Fibroblast of skin of scalp (primary cell): ENCODE measurements at places on chromosomes 6 and 20.
A peak's percentile ranks its signal among the peaks of the same experiment; 100 is the strongest.

- DNase-seq, result no peak
Measured at GRCh38 chr6:90285042-90285481, 11.6 kb downstream of the BACH2 start.

GRCh38 chr6:27426045-27426620, 37.6 kb downstream of the ZNF391 start:
- no peak for DNase-seq

GRCh38 chr6:7882505-7883257, 27.9 kb downstream of the TXNDC5 start:
- no peak for DNase-seq

DNA sequence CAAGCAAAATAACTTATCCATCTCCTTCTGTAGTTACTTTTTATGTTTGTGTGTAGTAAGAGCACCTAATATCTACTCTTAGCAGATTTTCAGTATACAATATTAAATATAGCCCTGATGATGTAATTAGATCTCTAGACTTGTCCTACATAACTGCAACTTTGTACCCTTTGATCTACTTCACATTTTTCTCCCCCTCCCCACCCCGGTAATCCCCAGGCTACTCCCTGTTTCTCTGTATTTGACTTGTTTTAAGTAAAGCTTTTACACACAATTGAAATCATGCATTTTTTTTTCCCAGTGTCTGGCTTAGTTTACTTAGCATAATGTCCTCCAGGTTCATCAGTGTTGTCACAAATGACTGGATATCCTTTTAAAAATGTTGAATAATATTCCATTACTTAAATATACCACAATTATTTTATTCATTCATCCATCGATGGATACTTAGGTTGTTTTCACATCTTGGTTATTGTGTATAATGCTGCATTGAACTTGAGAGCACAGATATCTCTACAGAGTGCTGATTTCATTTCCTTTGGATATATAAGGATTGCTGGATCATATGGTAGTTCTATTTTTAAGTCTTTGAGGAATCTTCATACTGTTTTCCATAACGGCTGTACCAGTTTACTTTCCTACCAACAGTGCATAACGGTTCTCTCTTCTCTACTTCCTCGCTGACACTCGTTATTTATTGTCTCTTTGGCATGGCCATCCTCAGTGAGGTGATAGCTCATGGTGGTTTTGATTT, 212.7 kb downstream of the CDKAL1 start:
- no peak for DNase-seq

- DNase-seq, result no peak
Measured at GRCh38 chr6:32234934-32235333, 11.1 kb upstream of the NOTCH4 start.

DNA sequence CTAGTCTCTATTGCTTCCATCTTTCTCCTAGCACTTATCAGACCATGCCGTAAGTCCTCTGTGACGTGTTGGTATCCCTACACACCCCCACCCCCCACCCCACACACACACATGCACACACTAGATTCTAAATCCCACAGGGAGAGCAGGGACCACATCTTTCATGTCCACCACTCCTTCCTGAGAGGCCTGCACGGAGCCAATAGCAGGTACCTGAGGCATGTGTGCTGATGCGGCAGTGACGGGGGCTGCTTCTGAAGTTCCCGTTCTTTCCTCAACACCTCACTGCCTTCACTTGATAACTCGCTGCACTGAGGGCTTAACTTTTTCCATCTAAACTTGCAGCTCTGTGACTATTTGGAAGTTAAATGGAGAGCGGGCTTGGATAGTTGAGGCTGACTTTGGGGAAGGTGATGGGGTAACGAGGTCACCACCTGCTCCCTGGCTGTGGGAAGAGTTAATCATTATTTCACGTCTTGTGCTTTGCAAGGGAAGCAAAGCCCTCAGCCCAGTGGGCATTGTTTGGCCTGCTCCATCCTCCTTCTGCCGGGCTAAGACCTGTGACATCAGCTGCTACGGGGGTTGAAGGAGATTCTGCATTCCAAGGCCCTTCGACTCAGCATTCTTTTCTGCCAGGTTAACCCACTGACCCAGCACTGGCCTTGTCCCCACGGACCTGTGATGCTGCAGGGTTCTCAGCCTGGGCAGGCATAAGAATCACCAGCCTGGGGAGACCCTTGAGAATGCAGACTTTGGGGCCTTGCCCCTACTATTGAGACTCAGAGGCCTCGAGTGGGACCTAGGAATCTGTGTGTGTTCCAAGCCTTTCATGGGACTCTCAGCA, 187.8 kb downstream of the ANKRD60 start:
- no peak for DNase-seq

DNA sequence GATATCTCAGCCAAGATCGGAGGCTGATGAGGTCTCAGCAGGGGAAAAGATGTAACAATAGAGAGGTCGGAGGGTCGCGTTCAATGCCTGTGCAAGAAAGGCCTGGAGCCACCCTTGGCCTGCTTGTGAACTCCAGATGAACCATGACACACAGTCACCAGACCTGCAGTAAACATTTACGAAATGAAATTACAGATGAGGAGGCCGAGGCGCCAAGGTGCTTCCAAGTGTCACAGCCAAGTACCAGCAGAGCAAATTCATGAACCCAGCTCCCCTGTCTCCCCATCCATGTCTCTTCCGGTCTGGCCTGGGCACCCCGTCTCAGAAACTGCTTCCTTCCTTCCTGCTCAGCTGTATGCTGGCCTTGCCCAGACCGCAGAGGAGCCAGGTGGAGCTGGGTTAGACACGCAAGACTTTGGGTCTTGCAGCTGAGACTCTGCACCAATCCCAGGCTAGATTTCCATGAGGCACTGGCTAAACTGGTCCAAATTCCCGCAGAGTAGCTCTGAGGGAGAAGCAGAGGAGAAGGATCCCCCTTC, 48.1 kb downstream of the CHMP4B start:
- DNase-seq, result no peak

GRCh38 chr6:108667993-108668392, 107.3 kb downstream of the FOXO3 start:
- peak; percentile 68 for DNase-seq

DNA sequence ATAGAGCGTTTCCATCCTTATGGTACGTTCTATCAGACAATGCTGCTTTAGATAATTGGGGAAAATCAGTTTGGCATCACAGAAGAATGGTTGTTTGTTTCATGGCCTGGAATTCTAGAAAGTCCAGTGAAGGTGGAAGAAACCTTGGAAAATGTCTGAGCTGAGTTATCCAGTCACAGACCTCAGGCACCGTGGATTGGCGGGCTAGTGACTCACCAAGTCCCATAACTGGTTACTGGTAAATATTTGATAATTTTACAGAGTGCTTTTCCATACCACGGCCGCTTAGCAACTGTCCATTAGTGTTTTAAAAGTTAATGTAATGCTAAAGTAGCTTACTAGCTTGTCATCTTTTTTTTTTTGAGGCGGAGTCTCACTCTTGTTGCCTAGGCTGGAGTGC, 99.4 kb downstream of the SLC35B3 start:
- no peak for DNase-seq

- peak; percentile 79 for DNase-seq
Measured at GRCh38 chr6:112636650-112637262, 289.6 kb downstream of the RFPL4B start.

DNA sequence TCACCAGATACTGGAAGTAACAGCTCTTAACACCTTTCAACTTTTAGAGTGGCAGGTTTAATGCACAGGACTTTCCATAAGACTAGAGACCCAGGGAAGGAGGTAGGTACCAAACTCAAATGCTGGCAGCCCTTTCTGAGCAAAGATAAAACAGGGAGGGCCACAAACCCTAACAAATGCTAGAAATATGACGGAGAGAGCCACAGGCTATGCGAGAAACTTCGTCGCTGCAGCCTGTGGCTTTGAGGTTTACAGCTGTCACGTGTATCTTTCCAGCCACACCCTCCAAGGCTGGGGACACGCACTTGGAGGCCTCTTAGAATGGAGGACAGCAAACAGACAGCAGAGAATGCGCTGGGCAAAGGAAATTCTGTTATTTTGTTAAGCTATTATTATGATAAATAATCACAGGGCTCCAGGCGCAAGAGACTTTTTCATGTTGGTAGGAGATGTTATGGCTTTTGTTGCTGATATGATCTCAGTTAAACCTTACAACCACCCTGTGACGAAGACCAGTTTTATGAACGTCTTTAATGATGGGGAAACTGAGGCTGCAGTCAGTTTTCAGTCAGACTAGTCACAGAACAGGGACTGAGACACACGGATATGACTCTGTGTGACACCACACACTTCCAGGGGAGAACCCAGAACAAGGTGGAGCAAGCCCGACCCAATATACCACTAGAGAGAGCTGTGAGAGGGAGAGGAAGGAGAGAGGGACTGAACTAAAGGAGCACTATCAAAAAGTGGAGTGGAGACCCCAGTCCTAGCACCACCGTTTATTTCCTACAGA, 2.0 kb downstream of the TRAM2 start:
- peak; percentile 79 for DNase-seq

- no peak for DNase-seq
Measured at GRCh38 chr20:7695051-7695495, 245.2 kb downstream of the HAO1 start.

- DNase-seq, result no peak
Measured at GRCh38 chr20:21053002-21053762, 53.0 kb downstream of the LINC00237 start.

- no peak for DNase-seq
Measured at GRCh38 chr6:157995458-157995857, 13.8 kb downstream of the SYNJ2 start.

GRCh38 chr20:17761604-17762003, 61.8 kb downstream of the BANF2 start:
- DNase-seq, result no peak

GRCh38 chr6:32867554-32868256, 13.7 kb downstream of the PSMB9 start:
- no peak for DNase-seq

DNA sequence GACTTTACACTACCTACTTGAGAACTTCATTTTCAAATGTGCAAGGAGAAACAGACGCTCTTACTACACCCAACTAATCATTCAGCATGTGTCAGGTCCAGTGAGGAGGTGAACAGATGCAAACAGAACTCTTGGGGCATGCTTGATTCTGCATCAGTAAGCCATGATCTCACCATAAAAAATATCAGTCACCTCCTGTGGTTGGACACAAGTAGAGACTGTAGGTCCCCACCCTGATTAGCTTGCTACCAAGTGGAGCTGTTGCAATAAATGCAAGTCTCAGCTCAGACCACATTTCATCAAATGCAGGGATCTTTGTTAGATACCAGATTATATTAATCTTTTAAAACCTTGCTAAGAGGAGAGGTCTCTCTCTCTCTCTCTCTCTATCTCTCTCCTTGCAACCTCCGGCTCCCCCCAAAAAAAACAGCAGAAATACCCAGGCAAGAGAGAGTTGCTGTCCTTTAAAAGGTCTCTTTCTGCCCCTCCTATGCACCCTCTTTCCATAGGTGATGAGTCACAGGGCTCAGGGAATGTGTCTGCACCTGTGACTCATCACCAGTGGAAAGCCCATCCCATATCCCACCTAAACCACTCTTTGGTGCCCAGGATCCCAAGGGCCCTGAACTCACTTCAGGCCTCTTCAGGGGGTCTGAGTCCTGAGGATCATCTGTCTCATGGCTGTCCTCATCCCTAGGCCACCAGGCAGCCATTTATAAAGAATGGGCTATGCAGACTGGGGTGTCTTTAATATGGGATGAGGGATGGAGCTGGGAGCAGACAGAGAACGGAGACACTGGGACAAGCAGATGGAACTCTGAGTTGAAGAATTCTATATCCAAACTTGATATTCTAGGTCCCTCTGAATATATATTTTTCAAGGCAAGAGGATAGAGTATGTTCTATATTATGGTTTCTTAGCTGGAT, 154.5 kb downstream of the QRSL1 start:
- no peak for DNase-seq

- no peak for DNase-seq
Measured at GRCh38 chr6:44251576-44252524, 4.9 kb downstream of the HSP90AB1 start.

- no peak for DNase-seq
Measured at GRCh38 chr6:157075549-157076450, 247.5 kb downstream of the TMEM242 start.

DNA sequence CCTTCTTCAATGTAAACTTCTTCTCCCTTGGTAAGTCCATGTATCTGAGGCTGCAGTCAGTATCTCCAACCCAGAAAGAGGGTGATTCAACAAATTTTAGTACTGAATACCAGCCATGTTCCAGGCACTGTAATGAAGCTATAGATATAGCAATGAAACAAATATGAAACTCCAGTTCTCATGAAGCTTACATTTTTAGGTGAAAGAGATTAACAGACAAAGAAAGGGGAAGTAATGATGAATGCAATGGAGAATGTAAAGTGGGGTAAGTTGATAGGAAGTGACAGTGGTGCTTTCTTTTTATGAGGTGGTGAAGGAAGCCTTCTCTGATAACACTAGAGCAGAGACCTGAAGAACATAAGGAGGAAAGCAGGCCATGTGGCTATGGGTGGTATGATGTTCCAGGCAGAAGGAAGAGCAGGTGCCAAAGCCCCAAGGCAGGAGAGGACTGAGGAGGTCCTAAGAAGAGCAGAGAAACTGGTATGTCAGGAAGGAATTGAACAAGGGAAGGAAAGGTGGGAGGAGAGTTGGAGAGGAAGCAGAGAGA, 143.6 kb downstream of the TFAP2B start:
- no peak for DNase-seq

- peak; percentile 14 for DNase-seq
Measured at GRCh38 chr6:144411531-144412165, 126.5 kb downstream of the UTRN start.

GRCh38 chr6:25504661-25505060, 147.4 kb upstream of the SCGN start:
- DNase-seq, result no peak

GRCh38 chr6:165321555-165322145, 12.2 kb upstream of the C6orf118 start:
- DNase-seq, result no peak

DNA sequence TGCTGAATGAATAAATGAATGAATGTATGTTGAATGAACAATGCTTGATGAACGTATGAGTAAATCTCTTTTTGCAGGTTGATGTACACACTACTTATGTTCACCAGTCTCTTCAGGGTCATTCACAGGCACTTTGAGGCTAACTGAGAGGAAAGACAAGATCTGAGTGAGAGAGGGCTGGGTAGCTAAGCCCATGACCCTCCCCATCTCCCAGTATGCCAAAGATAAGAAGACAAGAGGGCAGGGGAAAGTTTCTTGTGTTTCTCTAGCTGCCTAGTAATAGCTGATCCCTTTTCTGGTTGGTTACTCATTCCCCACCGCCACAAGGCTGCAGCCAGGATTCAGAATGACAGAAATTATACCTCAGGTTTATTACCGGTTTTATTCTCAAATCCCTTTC, 90.7 kb downstream of the CEP57L1 start:
- no peak for DNase-seq

DNA sequence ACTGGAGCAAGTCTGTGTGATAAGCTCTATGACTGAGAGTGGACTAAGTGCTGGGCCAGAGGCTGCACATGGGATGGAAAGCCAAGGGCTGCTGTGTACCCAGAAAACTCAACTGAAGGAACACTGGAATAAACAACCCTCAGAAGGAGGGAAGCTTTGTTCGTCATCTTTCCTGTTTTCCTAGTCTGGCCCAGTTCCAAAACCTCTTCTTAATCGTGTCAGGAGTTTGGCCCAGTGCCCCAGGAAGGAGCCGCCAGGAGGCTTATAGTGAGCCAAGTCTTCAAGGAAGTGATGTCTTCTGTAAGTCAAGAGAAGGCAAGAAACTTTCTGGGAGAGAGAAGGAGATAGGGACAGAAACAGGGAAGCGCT, 23.3 kb upstream of the TOP1 start:
- DNase-seq, result peak; percentile 89
